ENCODE measurements at places on chromosomes 3 and 15.

DNA sequence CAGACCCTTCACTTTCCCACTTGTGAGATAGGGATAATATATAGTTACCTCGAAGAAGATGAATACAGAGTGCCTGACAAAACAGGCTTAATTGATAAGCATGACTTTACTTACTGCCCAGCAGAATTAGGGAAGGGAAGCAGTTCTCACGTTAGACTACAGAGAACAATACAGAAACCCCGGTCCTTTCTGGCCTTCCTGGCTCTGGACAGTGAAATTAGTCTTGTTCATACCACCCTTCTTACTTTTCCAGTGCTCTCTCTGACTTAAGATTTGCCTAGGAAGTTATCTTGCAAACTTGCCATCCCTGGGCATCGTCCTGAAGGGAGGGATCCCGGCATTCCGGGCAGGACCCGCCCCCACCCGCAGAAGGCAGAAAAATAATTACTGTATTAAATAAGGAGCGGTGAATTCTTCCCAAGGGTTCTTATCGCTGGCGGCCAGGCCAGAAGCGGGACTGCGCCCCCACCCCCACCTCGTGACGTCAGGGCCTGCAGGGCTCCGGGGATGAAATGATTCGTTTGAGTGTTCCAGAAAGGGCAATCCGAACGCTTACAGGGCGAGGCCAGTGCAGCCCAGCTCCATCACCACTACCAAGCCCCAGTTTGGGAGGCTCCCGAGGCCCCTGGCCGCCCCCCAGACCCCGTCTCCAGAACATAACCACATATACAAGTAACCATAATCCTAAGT is 8.4 kb downstream of the SOX2 start:
- DNase-seq: no peak

- no peak for DNase-seq
These were observed 147.9 kb upstream of the ABI3BP start for GRCh38 chr3:101141135-101141534.

- DNase-seq: no peak
These were observed 10.7 kb upstream of the ANXA2 start for GRCh38 chr15:60408463-60408981.

DNA sequence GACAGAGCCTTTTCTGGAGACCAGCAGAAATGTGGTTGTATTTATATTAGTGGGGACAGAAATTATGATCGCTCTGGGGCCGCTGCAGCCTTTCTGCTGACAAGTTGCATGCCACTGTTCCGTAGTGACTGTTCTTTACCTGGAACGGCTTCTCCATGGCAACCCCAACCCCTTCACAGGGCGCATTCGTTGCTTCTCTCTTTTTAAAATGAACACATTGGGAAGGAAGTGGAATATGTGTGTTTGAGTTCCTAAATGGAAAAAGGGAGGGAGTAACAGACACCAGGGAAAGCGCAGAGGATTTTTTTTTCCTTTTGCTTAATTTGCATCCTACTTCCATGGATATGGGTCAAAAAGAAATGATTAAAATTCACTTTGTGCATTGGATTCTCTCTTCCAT is 482.0 kb upstream of the SUCLG2 start:
- DNase-seq: no peak

Data from amygdala (tissue), 56 donors.